ENCODE measurements at places on chromosomes 7 and 10. TPM values are rescaled to one million over a fixed set of nuclear protein-coding genes. Genes with fewer than 3 reads are reported as not detected.

The RSU1 gene
- total RNA-seq, result 114 TPM

The SNCG gene
- total RNA-seq, result 3.5 TPM

GRCh38 chr10:21031232-21031795 is 134.2 kb upstream of the NEBL start:
- DNase-seq, result no peak

- DNase-seq, result no peak
Measured at GRCh38 chr10:98251399-98251798, 16.6 kb downstream of the LOXL4 start.

DNA sequence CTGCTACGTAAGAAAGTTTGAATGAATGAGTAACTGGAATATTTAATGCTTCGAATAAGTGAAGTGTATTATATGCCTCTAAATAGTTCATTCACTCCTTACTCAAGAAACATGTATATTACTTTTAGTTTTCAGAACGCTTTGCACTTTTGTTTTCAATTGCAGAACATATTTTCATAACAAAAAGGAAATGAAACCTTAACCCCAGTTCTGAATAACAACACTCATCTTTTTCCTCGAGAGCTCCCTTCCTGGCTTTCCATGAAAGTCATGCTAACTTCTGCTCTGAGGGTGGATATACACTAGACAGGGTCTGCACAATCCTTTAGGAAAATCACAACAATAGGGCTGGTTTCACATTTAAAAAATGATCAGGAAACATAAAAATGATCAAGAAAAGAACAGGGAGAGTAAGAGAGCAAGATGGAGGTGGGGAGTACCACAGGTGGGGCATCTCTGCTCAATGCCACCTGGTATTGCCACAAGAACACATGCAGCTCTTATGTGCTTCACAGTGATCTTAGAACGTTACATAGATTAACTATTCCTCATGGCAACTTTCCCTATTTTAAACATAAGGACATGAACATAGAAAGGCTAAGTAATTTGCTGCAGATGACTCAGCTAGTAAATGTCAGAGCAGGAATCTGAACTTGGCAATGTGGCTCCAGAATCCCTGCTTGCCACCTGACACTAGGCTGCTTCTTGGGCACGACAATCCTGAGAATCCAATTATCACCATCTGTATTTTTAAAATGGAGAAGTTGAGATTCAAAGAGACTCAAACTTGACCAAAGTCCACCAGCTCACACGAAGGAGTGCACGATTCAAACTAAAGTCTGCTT is 219.5 kb upstream of the AOAH start:
- no peak for DNase-seq

- no peak for DNase-seq
Measured at GRCh38 chr7:32496052-32496813, 944 bp downstream of the AVL9 start.

- no peak for DNase-seq
Measured at GRCh38 chr7:48351900-48352299, 180.6 kb downstream of the ABCA13 start.
